B cell (primary cell): ENCODE measurements at places on chromosomes 11 and 22. TPM values are rescaled to one million over a fixed set of nuclear protein-coding genes. Genes with fewer than 3 reads are reported as not detected.

- H3K4me1 ChIP-seq = peaks cover 40% of the 10 kb centered on the region
- no peaks in the 10 kb centered on the region for H3K27me3 ChIP-seq
- peak within 1 kb of the TSS; percentile 57 for H3K27ac ChIP-seq
- peak; percentile 74 for DNase-seq
- H3K4me3 ChIP-seq = peak within 1 kb of the TSS; percentile 48
Measured at GRCh38 chr22:23772649-23773473, at the start of gene MMP11. TSS of gene MMP11 (plus strand) at chr22:23772849. CDS start at chr22:23772871, 22 bp downstream.

Gene KIRREL3
- total RNA-seq = not detected in 2 replicates

GRCh38 chr11:130480711-130481140, 32.3 kb downstream of the ADAMTS15 start:
- no peaks in the 10 kb centered on the region for H3K27me3 ChIP-seq
- no peak overlapping the region for H3K27ac ChIP-seq
- H3K4me3 ChIP-seq = no peak overlapping the region
- no peaks in the 10 kb centered on the region for H3K4me1 ChIP-seq
- DNase-seq = no peak

DNA sequence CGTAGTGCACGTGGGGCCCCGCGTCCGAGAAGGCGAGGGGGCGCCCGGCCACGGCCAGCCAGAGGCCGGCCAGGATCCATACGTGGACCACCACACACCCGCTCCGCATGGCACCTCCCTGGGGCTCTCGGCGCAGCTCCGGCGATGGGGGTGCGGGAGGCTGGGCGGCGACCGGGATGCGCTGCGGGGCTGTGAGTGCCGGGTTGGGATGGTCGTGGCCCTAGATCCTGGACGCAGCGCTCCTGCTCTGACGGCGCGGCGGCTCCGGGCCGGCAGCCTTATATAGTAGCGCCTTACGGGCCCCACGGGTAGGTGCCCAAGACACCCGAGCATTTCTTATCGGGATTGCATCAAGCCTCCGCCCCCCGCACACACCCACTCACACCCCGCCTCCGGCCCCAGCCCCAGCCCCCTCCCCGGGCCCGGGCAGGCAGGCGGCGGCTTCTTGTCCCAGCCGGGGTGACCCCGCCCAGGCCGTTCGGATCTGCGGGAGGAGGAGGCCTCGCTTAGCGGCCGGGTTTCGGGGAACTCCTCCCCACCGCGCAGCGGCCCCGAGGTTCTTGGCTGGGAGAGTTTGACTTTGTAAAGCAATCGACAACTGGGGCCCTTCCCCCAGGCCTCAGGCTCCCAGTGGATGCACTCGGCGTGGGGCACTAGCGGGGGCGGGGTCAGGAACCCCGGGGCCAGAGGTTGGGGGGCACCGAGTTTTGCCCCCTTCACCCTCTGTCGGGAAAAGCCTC, at the start of gene FGF19:
TSS of gene FGF19 (minus strand) at position 255 of the 740 bp plus-strand sequence. CDS start at position 109, 146 bp downstream.
- DNase-seq = no peak
- peaks cover 9% of the 10 kb centered on the region for H3K27me3 ChIP-seq
- no peak within 1 kb of the TSS for H3K4me3 ChIP-seq
- no peak within 1 kb of the TSS for H3K27ac ChIP-seq
- H3K36me3 ChIP-seq = no peaks in the 10 kb centered on the region

DNA sequence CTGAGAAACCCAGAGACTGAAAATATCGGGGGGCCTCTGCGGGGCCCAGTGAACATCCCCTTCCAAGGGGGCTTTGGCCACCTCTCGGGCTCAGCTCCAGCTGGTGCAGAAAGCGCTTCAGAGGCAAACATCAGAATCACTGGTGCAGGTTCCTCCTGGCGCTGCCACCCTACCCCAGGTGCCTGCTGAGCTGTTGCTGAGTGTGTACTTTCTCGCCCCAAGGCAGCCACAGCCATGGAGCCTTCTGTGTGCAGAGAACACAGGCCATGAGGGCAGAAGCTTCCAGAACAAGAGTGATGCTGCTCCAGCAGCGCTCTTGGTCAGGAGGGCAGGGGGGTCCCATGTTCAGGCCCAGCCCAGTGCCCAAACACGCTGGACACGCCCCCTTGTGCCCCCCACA, 6.3 kb downstream of the DRD4 start:
- H3K4me1 ChIP-seq = peaks cover 18% of the 10 kb centered on the region
- no peak overlapping the region for H3K4me3 ChIP-seq
- no peak for DNase-seq
- peaks cover 16% of the 10 kb centered on the region for H3K27me3 ChIP-seq
- no peaks in the 10 kb centered on the region for H3K36me3 ChIP-seq
- no peak overlapping the region for H3K27ac ChIP-seq

Gene OR6A2
- total RNA-seq = 0.10 and 0.12 TPM in 2 replicates

Gene CCDC15
- total RNA-seq = 1.8 TPM in 2 replicates

DNA sequence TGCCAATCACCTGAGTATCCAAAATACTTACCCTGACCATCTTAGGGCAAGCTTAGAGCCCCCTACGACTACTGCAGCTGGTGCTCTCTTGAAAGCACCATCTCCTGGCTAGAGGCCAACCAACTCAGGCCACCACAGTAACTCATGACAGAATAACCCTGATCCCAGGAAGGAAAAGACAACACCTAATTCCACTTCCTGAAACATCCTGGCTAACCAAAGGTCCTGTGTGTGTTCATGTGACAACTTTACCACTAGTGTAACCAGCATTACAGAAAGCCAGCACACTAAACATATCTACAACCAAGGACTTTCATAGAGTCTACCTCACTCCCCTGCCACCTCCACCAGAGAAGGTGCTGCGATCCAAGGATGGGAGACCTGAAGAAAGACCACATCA, 17.4 kb upstream of the TMEM45B start:
- H3K4me1 ChIP-seq = no peaks in the 10 kb centered on the region
- no peak overlapping the region for H3K4me3 ChIP-seq
- no peak overlapping the region for H3K27ac ChIP-seq

DNA sequence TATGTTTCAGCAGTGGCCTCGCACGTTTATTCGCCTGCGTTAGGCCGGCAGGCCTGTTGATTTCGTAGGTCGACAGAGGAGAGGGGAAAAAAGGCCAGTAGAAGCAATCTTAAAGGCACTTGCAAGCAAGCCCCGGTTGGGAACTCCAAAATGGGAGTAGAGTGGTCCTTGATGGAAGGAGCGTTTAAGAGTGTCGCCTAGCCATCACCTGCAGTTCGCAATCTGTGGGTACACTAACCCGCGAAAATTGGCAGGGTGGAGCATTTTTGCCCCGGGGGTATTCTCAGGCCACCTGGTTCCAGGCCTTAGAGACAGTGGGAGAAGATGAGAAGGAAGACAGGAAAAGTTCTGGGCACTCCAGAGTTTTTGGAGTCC, 1.1 kb downstream of the EWSR1 start:
- DNase-seq = peak; percentile 22
- peaks cover 28% of the 10 kb centered on the region for H3K36me3 ChIP-seq
- H3K4me1 ChIP-seq = peaks cover 42% of the 10 kb centered on the region
- H3K27me3 ChIP-seq = no peaks in the 10 kb centered on the region
- H3K27ac ChIP-seq = no peak overlapping the region
- peak overlapping the region; percentile 72 for H3K4me3 ChIP-seq

- no peak for DNase-seq
- no peaks in the 10 kb centered on the region for H3K36me3 ChIP-seq
- no peak overlapping the region for H3K27ac ChIP-seq
- no peaks in the 10 kb centered on the region for H3K27me3 ChIP-seq
- no peak overlapping the region for H3K4me3 ChIP-seq
Measured at GRCh38 chr11:79227767-79228755, 212.8 kb downstream of the TENM4 start.

Gene BLID
- total RNA-seq = not detected in 2 replicates

GRCh38 chr22:44842417-44842816, 90.0 kb downstream of the ARHGAP8 start:
- H3K27ac ChIP-seq = no peak overlapping the region
- H3K27me3 ChIP-seq = no peaks in the 10 kb centered on the region
- DNase-seq = no peak

- no peak for DNase-seq
- H3K36me3 ChIP-seq = no peaks in the 10 kb centered on the region
- no peak overlapping the region for H3K27ac ChIP-seq
- H3K4me1 ChIP-seq = no peaks in the 10 kb centered on the region
- H3K4me3 ChIP-seq = no peak overlapping the region
Measured at GRCh38 chr11:60700689-60701468, 1.5 kb downstream of the MS4A8 start.
